PC-3 (cell line): ENCODE measurements at places on chromosomes 3 and 15.

DNA sequence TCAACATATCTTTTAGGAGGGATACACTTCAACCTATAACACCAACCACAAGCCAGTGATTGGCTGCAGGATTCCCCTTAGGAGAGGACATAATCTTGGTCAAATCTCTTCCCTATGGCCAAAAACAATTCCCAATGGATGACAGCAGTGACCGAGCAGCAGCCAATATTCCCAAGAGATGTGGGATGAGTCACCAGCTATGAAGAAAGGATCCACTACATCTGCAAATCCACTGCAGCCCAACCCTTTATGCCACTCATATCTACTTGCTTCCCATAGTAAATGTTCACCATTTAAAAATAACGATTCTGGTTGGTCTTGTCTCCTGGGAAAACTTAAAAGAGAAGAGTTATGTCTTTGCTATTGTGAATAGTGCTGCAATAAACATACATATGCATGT lies 4.5 kb upstream of the IQCF5 start:
- DNase-seq, result peak; percentile 27

- no peak for DNase-seq
These were observed 37.6 kb upstream of the TP63 start for GRCh38 chr3:189593581-189593980.

- DNase-seq, result no peak
These were observed 210.0 kb downstream of the KCNAB1 start for GRCh38 chr3:156330415-156330814.

GRCh38 chr3:99776516-99777209 lies 41.0 kb upstream of the CMSS1 start:
- peak; percentile 80 for DNase-seq

DNA sequence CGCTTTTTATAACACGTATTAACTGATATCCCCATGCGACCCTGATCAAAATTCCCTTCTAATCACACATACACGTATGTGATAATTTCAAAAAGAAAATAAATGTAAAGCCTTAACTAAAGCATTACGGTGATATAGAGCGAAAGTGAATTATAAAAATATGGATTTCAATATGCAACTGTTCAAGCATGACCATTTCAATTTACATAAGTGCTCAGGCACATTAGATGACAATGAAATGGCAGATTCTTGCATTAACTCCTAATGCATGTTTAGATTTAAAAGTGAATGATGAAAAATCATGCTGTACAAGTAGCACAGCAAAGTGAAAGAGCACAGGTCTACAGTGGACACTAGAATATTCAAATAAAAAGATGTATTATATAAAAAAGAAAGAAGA lies 140.1 kb downstream of the MYLK start:
- no peak for DNase-seq

GRCh38 chr3:150248888-150249681 lies 159.0 kb upstream of the TSC22D2 start:
- DNase-seq, result no peak

GRCh38 chr3:142828703-142829305 lies 60.1 kb downstream of the PCOLCE2 start:
- peak; percentile 86 for DNase-seq

DNA sequence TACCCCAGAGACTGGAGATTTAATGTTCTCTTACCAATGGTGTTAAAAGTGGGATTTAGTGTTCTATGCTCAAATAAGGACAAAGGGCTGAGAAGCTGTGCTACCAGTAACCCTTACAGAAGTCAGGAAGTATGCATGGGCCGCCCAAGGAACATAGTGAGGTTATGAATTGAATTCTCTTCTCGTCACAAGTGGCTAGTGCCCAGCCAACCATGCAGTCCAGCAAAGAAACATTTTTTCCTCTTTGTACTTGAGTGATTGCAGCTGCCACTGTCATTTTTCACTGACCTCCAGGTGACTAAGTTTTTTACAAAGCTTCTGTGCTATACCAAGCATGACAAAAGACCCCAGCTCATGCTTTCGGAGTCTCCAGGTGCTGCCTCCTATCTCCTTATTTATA lies 110.6 kb upstream of the DCBLD2 start:
- no peak for DNase-seq

GRCh38 chr3:122097141-122097540 lies 42.0 kb downstream of the CD86 start:
- no peak for DNase-seq

- DNase-seq, result peak; percentile 40
These were observed 3.4 kb upstream of the RARB start for GRCh38 chr3:25424614-25425013.

- peak; percentile 52 for DNase-seq
These were observed 801 bp downstream of the ARHGAP31 start for GRCh38 chr3:119294696-119295671.

DNA sequence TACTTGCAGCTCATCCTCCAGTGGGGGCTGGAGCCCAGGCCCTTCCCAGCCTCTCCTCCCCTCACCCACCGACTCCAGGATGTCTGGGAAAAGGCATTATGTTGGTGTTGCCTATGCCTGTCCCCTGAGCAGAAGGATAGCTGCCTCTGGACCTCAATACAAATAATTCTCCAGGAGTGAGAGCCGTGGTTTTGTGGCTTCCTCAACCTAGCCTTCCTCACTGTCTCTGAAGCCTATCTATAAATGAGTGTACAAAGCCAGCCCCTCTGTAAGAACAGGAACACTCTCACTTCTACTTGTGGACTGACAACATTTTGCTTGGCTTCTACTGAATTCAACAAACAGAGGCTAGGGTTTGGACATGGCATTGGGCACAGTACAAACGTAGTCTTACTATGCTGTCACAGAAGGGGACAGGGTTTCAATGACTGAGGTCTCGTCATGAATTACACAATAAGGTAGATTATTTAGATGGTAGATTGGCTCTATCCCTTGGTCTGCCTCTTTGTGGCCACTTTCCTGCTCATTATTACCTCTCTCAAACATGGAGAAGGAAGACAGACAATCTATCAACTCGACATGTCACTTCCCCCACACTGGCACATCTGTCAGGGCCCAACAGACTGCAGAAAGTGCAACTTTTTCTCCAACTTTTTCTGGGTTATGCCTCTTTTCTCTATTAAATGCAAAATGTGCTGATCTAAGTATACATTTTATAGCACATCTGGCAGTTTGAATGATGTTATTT lies 82.8 kb upstream of the MEX3B start:
- DNase-seq, result no peak

- DNase-seq, result no peak
These were observed 7.4 kb downstream of the SLC35A5 start for GRCh38 chr3:112569265-112569664.

GRCh38 chr15:94621736-94622135 lies 390.4 kb downstream of the MCTP2 start:
- no peak for DNase-seq

DNA sequence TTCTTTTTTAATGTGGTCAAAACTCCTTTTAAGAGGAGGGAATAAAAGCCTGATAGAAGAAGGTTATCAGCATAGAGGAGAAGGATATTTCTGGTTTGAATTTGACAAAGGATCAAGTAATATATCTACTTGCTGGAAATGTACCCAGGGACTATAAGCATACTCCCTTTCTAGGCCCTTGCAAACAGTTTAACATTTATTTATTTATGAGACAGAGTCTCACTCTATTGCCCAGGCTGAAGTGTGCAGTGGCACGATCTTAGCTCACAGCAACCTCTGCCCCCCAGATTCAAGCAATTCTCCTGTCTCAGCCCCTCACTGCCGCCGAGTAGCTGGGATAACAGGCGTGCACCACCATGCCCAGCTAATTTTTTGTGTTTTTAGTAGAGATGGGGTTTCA lies 71.6 kb downstream of the SLMAP start:
- DNase-seq, result no peak

GRCh38 chr3:149705416-149705815 lies 46.9 kb downstream of the COMMD2 start:
- no peak for DNase-seq

DNA sequence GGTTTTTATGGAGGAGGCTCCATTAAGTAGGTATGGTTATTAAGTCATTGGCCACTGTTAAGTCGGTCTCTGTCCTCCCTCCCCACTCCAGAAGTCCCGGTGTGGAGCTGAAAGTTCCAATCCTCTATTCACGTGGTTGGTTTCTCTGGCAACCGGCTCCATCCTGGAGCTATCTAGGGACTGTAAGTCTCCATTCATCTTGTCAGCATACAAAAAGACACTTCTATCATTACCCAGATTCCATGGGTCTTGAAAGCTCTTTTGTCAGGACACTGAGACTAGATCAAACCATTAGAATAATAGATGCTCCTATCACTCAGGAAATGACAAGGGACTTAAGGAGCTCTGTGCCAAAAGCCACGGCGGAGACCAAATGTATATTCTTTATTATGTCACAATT lies 110.3 kb downstream of the PIK3CB start:
- no peak for DNase-seq

DNA sequence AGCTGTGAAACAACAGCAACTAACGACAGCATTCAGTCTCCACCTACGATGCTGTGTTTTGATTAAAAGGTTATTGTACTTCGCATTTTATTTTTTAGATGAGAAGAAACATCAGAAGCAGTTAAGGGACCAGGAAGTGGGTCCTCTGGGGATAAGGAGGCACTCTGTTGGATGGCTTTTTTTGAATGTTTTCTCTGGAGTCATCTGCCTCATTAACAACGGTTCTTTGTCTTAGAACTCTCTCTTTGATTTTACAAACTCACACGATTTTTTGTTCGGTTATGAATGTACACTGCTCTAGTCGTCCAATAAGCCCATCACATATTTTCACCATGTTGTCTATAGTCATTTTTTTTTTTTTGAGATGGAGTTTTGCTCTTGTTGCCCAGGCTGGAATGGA lies 36.0 kb upstream of the ARPIN start:
- no peak for DNase-seq

- no peak for DNase-seq
These were observed 16.9 kb upstream of the CPEB1 start for GRCh38 chr15:82664021-82664420.

DNA sequence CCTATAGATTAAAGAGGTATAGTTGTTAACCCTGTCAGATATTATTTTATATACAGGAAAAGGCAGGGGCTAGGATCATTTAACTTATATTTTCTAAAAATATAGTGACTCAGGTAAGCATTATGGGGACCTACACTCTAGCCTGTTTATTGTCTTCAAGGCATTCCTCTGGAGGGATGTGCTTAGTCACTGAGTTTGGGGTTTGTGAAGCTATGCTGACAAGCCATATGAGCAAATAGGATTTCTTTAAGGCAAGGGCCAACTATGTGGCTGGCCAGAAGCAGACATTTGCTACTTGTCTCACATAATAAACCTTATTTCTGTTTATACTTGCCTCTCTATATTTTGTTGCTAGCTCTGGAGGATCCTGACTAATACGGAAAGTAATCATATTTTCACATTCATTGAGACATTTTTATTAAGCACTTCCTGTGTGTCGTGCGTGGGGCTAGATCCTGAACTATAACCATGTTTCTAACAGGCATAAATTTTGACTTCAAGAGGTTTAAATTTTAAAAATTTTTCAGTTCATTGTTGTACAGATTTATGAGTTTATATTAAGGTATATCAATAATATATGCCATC lies 153.4 kb downstream of the OTOL1 start:
- DNase-seq, result peak; percentile 67

DNA sequence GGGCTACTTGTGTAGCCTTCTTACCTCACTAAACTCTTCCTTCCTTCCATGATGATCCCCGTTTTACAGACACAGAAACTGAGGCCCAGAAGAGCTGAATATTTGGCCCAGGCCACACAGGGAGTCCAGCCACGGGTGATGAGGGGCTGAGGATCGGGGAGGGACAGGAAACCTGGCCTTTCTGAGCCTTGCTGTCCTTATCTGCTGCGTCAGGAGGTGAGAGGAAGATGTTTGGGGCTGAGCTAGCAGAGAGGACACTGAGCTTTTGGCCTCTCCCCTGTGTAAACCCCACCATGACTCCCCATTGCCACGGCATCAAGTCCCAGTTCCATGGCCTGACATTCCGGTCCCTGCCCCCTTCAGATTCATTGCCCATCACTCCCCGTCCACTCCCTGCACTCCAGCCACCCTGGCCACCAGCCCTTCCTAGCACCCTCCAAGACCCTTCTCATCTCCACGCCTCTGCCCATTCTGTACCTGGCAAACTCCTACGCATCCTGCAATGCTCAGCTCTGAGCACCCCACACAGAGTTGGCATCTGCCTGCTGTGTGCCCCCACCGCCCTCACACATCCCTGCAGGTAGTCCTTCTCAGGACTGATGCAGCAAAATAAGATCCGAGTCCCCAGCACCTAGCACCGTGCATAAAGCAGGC lies 103.0 kb downstream of the FBLN2 start:
- DNase-seq, result no peak

DNA sequence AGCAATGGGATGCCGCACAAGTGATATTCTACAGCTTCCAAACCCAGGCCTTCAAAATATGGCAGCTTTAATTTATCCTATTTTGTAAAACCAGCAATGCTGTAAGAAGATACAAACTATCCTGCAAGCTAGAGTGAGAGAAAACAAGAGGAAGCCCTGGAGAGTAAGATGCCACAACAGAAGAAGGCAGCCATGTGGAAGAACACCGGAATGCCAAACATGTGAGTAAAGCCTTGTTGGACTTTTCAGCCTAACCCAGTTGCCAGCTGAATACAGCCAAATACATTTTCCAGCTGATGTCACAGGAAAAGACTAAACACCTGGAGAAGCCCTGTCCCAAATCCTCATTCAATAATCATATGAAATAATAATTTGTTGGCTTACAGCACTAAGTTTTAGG lies 1115.1 kb upstream of the CADM2 start:
- DNase-seq, result peak; percentile 46

DNA sequence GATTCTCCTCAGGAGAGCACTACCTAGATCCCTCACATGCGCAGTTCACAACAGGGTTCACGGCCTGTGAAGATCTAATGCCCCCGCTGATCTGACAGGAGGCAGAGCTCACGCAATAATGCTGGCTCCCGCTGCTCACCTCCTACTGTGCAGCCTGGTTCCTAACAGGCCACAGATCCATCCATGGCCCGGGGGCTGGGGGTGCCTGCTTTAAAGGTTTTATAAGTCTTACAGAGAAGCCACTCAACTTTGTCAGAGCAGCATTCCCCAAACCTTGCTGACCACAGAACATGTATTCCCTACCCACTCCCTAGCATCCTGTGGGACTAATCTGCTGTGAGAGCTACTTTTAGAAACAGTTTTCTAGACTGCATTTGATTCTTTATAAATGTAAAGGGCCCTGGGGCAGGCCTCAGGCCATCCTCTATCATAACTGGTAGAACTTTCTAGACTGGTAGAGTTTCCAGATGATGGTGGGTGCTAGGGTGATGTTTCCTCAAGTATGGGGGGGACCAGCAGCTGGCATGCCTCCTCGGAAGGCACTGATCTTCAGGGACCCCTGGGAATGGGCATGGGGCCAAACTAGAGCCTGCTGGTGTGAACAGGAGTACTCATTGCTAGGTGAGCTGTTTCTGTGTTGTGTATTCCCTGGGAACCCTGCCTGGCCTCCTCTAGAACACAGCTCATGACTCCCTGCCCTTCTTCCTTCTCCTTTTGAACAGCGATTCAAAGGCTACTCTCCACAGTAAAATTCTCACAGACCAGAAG lies 25.7 kb upstream of the RAD18 start:
- no peak for DNase-seq

DNA sequence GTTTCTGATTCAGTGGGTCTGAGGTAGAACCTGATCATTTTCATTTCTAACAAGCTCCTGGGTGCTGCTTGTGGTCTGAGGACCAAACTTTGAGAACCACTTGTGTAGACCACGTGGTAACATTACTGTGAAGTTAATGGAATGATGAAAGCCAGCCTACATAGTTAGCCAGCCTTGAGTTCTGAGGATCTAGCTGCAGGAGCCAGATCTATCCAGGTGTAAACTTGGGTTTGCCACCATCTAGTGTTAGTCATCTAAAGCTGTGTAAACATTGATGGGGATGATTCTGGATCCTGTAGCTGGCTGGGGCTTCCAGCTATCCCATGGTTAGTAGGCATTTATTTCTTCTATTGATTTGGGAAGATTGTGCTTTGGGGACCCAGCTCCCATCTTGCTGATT lies 170.0 kb downstream of the TMEM108 start:
- no peak for DNase-seq
